ENCODE measurements at places on chromosomes 2 and 18.
A peak's percentile ranks its signal among the peaks of the same experiment; 100 is the strongest.

DNA sequence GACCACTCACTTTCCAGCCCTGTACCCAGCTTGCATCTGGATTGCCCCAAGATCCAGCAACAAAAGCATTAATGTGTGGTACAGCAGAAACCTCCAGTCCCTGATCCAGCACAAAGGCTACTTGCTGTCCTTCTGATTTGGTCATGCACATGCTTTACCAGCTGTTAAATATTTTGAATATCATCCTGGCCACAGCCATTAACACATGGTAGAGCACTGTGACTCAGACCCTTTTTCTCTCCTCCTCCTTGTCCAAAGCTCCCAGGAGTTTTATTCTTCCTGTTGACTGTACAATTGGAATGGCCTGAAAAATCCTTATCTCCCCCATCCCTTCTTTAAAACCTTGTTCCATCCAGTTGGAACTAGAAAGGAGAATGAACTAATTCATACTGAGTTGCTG lies 419.7 kb upstream of the TNP1 start:
- peak; percentile 92 for DNase-seq

DNA sequence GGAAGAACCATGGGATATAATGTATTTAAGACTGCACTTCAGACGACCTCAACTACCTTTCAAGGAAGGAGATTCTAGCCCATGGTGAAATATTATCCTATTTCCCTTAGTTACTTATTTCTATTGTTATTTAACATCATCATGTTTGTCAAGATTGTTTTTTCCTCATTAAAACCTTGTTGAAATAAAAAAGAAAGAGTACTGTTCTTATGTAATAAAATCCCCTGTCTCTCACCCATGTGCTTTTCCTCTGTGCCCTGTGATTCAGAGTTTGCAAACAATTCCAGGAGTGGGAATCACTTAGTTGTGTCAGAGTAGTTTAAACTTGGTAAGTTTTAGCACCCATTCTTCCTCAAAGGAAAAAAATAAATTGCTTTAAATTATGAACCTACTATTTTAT lies 43.6 kb downstream of the ERBB4 start:
- no peak for DNase-seq

DNA sequence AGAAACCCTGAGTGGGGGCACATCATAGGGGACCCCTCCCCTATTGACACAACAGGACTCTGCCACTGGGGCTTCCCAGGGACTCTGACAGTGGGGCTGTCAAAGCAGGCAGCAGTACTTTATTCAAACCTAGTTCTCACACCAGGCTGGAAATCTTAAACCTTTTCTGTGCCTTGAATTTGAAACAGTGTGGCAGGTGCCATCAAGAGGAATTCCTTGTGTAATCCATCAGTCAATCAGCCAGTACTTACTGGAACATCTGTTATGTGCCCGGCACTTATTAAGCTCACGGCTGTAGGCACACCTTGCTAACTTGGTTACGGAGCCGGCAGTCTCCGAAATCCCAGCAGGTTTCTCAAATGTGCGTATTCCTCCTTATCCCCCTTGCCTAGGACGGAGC lies 12.0 kb downstream of the GLI2 start:
- no peak for DNase-seq

GRCh38 chr2:110834134-110834827 lies 101.9 kb downstream of the ACOXL start:
- no peak for DNase-seq

GRCh38 chr2:40113272-40113968 lies 334.4 kb upstream of the THUMPD2 start:
- peak; percentile 45 for DNase-seq

DNA sequence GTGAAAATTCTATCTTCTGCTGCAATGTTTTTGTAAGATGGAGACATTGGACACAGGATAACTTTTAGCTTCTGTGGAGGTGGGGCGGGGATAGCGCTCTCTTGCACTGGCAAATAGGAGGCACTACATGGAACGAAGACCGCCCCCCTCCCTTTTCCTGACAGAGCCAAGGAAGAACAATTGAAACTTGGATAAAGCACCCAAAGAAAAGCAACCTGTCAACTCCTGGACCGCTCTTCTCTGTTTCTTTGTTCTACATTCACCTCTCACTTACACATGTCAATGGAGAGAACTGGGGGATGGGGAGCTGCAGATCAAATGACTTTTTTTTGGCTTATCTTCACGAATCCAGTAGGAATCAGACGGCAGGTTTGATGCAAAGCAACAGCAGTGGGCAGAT lies 126.3 kb upstream of the CHAC2 start:
- DNase-seq, result no peak
